CD4-positive, alpha-beta T cell (primary cell): ENCODE measurements at places on chromosomes 7 and 10. TPM values are rescaled to one million over a fixed set of nuclear protein-coding genes. Genes with fewer than 3 reads are reported as not detected.

The TMEM213 gene
- not detected for total RNA-seq

The GIMAP6 gene
- 14.3 TPM for total RNA-seq

The STMP1 gene
- total RNA-seq, result 11.5 TPM

The IFIT2 gene
- 36.9 TPM for total RNA-seq

The FRMPD2 gene
- total RNA-seq, result not detected

The GPRIN2 gene
- not detected for total RNA-seq

The GAD2 gene
- total RNA-seq, result not detected

The ACTR3C gene
- total RNA-seq, result 1.9 TPM

The GPR85 gene
- not detected for total RNA-seq

The ITIH5 gene
- total RNA-seq, result not detected

The VSIR gene
- total RNA-seq, result 86.2 TPM

The DDX21 gene
- 121 TPM for total RNA-seq

The KCP gene
- total RNA-seq, result 0.11 TPM

The ZNF107 gene
- 12.4 TPM for total RNA-seq

The HMX2 gene
- total RNA-seq, result not detected

The BAMBI gene
- total RNA-seq, result 2.9 TPM

The LRRC17 gene
- total RNA-seq, result not detected

The ZCCHC24 gene
- 0.85 TPM for total RNA-seq

The ADARB2 gene
- total RNA-seq, result 0.14 TPM

The SYT15 gene
- total RNA-seq, result 0.17 TPM

The MUC3A gene
- total RNA-seq, result not detected

The FAM3C gene
- total RNA-seq, result 10.5 TPM

The LRRN3 gene
- 6.0 TPM for total RNA-seq

The CHST3 gene
- total RNA-seq, result not detected

The ITGB8 gene
- total RNA-seq, result not detected

The OR2A1 gene
- total RNA-seq, result 0.19 TPM

The RAB19 gene
- 2.8 TPM for total RNA-seq

The CNTNAP2 gene
- not detected for total RNA-seq

The LRIT1 gene
- total RNA-seq, result not detected

The RUFY2 gene
- total RNA-seq, result 10.7 TPM

The CDC14C gene
- not detected for total RNA-seq

The GPR22 gene
- not detected for total RNA-seq
